ENCODE measurements at places on chromosomes 1 and 21.

GRCh38 chr1:62371375-62371774, 52.1 kb upstream of the KANK4 start:
- no peak for DNase-seq

- no peak for DNase-seq
These were observed 17.6 kb downstream of the TEX35 start for GRCh38 chr1:178530502-178530901.

DNA sequence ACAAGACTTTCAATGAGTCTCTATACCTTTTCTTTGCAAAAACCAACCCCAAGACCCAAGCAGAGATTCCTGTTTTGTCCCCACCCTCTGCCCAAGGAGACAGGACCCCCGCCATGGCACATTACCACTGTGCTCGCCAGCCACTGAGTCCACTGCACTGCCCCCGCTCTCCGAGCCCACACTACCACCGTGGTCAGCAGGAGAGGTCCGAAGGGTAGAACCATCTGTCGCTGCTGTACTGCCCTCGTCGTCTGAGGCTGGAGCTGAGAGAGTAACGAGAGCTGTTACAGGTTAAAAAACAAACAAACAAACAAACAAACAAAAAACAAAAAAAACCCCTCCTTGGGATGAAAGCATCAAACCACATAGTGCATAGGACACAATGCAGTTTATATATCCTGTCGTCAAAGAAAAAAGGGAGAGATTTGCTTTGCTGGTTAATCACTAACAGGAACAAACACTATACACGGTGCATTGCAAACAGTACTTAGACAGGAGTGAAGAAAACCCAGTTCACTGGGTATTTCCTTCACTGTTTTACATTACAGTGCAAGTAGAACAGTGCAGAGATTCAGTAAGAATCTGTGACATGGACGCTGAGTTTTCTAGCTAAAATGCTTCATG, 71.0 kb downstream of the UBR4 start:
- DNase-seq = no peak

- DNase-seq = no peak
These were observed 83.2 kb upstream of the SLC5A9 start for GRCh38 chr1:48139275-48139674.

DNA sequence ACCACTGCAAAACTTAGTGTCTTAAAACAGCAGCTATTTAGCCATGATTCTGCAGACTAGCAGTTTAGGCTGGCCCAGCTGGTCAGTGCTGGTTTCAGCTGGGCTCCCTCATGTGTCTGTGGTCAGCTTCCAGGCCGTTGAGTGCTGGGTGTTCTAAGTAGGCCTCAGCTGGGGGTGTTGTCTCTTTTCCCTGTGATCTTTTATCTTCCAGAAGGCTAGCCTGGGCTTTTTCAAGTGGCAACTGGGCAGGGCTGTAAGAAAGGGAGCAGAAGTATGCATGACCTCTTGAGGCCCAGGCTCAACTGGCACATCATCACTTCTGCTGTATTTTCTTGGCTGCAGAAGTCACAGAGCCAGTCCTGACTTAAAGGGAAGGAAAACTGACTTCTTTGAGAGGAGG, 136.1 kb downstream of the KIF26B start:
- DNase-seq = no peak

DNA sequence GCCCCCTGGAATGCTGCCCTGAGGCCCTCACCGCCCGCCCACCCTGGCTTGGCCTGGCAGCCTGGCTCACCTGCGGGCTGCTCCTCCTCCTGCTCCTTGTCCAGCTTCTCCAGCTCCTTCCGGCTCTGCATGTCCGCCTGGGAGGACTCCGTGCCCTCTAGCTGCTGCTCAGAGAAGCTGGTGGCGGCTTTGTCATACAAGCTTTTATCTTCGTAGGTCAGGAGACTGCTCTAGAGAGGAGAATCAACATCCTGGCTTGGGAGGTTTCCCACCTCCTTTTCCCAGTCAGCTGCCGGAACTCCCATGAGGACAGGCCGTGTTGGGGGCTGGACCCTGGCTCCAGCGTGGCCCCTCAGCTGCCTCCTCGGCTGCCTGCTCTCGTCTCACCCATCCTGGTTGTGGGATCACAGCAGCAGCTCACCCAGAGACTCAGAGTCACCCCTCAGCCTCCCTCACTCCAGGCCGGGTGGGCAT, 36.6 kb upstream of the TMEM52 start:
- no peak for DNase-seq

DNA sequence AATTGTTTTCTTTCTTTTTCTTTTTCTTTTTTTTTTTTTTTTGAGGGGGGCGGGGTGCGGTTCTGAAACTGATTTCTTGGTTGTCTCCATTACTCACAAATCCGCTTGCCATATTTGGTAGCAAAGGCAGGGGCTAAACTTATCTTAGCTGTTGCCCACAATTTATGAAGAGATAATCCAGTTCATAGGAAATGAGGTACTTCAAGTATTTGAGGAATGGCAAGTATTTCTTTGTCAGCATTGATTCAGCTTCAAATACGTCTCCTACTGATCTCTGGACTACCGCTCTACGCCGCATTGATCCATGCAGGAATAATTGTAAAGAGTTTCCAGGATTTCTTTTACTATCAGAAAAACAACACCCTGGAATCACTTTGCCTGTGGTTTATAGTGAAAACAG, 289.2 kb upstream of the DPYD start:
- DNase-seq = no peak

DNA sequence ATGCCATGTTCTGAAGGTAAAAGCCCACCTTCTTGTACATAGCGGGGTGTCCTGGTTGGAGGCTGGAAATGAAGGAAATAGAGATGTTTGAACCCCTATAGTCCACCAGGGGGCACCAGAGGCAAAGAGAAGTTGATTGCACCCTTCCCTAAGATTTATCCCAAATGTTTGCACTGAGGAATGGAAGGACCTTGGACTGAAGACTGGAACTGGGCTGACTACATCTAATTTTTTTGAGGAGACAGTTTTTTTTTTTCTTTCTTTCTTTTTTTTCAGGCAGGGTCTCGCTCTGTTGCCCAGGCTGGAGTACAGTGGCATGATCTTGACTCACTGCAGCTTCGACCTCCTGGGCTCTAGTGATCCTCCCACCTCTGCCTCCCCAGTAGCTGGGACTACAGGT, 55.3 kb upstream of the EIF4G3 start:
- peak; percentile 11 for DNase-seq

- DNase-seq = peak; percentile 26
These were observed 27.7 kb upstream of the ATP5PO start for GRCh38 chr21:33943293-33943692.

DNA sequence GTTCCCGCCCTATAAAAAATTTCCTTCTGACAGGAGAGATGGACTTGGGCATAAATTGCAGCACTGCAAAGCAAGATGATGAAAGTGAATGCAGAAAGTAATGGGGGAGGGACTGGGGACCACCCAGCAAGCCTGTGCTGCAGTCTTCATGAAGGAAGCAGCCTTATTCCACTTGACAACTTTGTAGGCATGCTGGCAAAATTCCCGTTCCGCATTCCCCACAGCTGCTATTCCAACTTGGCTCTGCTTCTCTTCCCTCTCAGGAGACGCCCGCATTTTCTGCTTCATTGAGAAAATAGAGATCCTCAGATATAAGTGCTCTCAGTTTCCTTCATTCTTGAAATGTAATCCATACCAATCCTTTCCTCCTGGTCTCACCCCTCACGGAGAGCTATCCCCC, 2.4 kb downstream of the HMGB4 start:
- DNase-seq = no peak

All from NCI-H1436 treated with DMSO at 0.1 percent for 48 hours (cell line).